ENCODE measurements at places on chromosomes 3 and 15.

DNA sequence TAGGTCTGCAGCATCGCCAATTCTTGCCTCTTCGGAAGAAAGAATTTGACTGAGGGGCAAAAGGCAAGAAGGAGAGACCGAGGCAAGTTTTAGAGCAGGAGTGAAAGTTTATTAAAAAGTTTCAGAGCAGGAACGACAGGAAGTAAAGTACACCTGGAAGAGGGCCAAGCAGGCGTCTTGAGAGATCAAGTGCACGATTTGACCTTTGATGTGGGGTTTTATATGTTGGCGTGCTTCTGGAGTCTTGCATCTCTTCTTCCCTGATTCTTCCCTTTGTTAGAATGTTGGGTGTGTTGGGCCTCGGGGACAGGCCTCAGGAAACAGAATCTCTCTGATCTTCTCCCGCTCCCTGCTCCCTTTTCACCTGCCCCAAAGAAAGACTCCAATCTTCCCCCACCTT, 40.6 kb upstream of the FLNB start:
- no peak for DNase-seq

GRCh38 chr3:53023072-53023823, 22.6 kb downstream of the SFMBT1 start:
- DNase-seq = no peak

DNA sequence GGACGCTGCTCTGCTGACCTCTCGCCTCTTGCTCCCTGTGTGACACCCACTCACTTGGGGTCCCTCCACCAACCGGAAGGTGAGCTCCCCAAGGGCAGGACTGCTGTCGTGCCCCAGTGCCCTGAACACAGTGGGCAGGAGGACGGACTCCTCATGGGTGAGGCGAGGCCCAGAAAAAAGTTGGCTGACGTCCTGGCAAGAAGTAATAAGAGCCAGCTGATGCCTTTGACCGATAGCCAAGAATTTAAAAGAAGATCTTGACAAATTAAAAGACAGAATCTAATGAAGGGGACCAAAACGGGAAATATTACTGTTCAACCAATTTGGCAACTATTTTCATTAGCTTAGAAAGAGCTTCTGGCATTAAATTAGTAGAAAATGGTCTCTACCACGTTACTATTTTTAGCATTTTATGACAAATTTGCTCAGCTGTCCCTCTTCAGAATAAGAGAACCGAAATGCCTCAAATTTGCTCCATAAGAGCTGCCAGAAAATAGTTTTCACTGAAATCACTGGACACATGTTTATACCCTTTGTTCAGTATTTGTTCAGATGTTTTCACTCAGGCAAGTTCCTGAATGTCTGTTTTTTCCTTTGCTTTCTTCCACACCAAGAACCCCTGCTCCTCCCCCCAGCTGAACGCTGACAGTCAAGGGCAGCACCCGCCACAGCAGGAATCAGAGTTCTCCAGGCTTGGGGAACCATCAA, 60.5 kb downstream of the XXYLT1 start:
- DNase-seq = no peak

DNA sequence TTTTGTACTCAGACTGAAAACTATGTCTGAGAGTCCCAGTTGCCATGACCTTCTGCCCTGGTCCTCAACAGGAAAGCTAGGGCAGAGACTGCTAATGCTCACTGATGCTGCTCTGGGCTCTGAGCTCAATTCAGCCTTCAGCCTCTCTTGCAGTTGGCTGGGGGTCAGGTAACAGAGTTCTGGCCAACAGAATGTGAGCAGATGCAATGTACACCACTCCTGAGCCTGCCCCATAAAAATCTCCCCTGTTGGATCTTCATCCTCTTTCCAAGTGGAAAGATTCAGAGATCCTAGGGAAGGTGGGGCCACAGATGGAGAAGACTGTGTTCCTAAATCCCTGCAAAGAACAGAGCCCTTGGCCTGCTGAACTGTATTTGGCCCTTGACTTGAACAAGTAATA, 87.8 kb downstream of the PDZRN3 start:
- DNase-seq = no peak

DNA sequence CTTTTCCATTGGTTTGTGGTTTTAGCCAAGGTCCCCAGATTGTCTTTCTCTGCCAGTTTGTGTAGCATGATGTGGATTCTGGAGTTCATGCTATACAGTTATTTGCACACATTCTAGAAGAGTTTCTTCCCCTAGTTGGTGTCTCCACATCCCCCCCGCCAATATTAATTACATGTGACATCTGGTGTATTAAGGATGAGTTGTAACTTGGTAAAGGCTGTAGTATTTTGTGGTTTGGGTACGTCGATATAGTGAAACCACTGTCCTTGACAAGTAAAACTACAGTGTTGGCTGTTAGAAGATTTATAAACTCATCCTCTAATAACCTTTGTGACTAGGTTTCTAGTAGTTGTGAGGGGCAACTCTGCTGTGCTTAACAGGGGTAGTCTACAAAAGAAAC, 23.7 kb upstream of the P4HTM start:
- DNase-seq = no peak

DNA sequence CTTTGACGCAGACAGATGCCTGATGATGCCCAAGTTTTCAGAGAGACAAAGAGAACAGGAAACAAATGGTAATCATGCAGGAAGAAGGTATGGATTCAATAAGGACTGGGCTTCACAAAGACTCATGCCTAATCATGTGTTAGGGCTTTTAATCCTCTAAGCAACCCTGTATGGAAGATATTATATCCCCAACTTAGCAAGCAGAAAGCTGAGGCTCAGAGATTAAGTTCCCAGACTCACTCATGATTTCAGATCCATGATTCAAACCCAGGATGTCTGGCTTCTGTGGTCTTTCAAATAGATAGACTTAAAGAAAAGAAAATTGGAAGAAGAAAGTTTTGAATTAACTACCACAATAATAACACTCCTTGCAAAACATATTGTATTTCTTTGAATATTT, 4.1 kb upstream of the CLASP2 start:
- no peak for DNase-seq

DNA sequence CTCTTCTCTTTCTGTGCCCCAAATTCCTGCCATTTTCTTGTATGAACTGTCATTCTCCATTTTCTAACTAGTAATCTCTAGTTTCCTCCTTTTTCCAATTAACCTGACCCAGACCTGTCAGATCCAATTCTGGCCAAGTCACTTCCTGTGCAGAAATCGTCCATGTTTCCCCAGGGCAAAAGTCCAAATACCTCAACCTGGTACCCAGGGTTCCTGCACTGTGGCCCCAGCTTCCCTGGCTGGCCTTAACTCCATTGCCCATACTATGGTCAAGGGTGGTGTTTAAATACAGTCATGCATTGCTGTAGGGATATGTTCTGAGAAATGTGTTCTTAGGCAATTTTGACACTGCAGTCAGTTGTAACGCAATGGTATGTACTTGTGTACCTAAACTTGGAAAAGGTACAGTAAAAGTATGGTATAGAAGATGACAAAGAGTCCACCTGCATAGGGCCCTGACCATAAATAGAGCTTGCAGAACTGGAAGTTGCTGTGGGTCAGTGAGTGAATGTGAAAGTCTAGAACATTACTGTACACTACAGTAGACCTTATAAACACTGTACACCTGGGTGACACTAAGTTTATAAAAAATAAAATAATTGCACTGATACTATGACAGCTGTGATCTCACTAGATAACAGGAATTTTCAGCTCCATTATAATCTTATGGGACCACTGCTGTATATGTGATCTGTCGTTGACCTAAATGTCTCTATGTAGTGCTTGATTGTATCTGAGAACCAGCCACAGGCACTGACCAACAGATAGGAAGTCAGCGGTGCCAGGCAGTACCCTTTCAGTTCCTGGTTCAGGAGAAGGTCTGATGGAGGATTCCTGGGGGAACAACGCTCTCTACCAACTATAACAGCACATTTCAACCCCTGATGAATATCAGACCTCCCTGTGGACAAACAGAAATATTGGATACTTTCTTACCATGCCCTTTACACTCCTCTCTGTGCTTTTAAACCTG, 336.1 kb upstream of the PROK2 start:
- no peak for DNase-seq
